Stimulated activated CD4-positive, alpha-beta T cell treated with anti-CD3 and anti-CD28 coated beads, Interleukin-1b, Interleukin-23, amount 100 ng/mL, for 24 hours (primary cell): ENCODE measurements at places on chromosomes 2 and 18.

DNA sequence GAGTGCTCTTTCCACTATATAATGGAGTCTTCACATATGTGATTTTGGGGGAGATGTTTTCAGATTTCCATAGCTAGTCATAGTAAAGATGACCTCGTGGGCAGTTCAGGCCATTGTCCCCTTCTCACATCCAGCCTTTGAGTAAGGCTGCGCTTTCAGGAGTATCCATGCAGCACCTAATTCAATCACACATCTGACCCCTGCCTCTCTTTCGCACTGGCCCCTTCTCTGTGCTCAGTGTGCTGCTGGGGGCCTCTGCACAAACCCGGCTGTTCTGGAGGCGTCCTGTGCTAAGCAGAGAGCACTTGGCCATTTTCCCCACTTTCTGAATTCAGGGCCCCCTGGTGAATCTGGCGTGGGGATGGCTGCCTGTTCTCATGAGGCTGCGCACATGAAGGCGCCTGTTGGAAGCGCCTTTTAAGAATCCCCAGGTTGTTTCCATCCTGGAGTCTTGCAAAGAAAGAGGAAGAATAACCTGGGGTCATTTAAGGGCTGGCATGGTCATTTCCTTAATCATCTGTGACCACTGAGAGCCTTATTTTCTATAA lies 96.0 kb upstream of the ALPP start:
- no peak for DNase-seq

GRCh38 chr2:226124548-226125011 lies 675.0 kb downstream of the IRS1 start:
- no peak for DNase-seq

GRCh38 chr2:44942304-44943030 lies 965 bp downstream of the SIX3 start:
- DNase-seq, result no peak

DNA sequence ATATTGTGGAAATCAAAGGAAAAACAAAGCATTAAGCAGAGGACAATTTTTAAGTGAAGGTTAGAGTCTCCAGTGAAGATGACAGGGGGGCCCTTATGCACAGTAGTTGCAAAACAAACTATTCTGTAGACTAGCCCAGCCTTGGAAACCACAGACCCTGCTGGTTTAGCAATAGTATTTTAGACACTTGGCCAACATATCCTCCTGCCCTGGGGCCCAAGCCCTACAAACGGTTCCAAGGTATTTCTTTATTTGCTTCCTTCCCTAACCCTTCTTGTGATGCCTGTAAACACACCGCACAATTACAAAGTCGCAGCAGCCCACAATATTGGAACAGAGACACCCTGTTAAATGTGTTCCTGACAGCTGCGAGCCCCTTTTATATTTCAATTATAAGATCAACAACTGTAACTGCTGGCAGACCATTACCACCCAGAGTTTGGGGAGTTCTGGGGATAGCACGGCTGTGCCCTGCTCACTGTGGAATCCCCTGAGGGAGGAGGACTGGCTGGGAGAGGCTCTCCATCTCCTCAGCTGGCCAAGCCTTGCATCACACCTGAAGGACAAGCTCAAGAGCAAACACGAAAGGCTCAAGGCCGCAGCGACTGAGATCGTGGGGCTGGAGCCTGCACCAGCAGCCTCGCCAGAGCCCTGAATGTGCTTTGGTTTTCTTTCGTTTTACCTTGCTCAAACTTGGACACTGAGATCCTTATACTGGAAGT lies 282.2 kb upstream of the ATP5MC3 start:
- no peak for DNase-seq

DNA sequence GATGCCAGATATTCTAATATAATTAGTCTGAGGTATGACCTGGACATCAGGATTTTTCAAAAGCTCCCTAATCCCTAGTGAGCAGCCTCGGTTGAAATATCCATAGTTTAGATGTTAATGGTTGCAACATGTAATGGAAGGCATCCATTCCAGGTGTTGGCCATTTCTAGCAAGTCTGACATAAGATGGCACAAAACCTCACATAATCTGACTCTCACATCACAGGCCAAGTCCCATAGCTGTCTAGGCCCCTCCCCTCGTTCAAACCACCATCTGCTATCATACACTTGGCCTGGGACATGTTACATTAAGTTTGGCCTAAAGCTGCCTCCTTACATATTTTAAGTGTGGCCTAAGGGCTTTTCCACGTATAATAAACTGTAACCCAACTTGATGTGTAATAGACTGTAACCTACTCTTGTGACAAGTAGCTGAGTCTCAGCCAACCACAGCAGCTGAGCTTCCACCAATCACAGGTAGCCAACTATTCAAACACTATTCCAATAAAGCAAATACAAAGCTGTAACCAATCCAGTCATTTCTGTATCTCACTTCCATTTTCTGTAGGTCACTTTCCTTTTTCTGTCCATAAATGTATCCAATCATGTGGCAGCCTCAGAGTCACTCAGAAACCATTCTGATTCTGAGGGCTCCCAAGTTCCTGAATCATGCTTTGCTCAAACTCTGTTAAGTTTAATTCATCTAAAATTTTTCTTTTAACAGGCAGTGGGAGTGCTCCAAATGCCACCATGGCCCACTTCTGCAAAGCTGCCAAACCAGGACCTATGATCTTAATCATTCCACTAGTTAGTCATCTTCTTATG lies 59.4 kb downstream of the ADD2 start:
- no peak for DNase-seq

GRCh38 chr2:241473399-241473798 lies 35.0 kb downstream of the STK25 start:
- no peak for DNase-seq

- DNase-seq, result no peak
Measured at GRCh38 chr18:12376034-12376753, 833 bp downstream of the AFG3L2 start.

- DNase-seq, result no peak
Measured at GRCh38 chr2:208477741-208478140, 71.1 kb downstream of the PTH2R start.

DNA sequence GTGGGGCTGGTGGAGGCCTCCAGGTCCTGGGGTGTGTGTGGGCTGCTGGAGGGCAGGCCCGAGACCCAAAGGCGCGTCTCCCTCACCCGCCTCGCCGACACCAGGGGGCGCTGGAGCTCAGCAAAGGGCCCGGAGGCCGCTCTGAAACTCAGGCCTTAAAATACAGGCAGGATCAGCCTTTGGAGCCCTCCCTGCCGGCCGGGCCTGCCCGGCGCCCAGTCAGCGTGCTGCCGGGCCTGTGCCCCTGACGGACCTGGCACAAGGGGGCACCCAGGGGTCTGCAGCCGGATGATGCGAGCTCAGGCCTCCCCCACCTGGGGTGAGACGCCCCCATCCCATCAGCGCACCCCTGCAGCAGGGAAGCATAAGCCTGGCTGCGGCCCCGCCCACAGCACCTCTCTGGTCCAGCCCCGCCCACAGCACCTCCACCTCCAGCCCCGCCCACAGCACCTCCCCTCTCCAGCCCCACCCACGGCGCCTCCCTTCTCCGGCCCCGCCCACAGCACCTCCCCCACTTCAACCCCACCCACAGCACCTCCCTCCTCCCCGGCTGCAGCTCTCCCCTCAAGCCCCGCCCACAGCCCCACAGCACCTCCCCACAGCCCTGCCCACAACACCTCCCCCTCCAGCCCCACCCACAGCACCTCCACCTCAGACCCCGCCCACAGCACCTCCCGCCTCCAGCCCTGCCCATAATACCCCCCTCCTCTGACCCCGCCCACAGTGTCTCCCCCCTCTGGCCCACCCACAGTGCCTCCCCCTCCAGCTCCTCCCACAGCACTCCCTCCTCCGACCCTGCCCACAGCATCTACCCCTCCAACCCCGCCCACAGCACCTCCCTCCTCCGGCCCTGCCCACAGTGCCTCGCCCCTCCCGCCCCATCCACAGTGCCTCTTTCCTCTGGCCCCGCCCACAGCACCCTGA lies 92.8 kb upstream of the OTOS start:
- peak; percentile 41 for DNase-seq

DNA sequence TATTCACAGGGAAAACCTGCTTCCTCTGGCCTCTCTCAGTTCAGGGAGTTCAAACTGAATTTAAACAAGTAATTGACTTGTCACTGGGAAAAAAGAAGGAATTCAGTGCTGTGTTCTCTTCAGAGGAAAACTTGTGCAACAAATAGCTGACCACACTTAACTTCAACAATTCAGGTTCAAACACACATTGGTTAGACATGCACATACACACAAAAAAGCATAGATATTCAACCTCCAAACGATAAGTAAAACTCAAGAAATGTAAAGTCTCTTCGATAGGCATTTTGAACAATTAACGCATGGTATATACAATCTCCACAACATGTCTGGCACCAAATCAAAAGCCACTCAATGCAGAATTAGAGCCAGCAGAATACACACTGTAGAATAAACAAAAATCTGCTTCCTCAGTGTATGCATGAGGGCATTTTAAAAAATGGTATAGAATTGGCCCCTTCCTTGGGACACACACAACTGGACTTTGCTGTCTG lies 269.0 kb downstream of the TCF4 start:
- no peak for DNase-seq

DNA sequence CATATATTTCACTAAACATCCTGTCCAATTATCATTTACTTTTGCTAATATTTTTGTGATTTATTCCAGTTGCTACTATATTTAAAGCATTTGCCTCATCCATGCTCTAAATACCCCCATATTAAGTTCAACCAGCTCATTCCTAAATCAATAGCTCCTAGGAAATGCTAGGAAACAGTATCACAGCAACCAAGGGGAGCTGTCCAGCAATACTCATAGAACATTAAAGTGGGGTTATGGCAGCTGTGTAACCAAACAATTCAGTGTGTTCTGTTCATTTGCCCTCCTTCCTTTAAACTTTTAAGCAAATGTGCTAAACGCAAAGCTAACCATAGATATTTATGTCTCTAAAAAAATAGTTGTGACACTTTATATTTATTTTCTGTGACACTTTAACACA lies 41.1 kb downstream of the ACVR1C start:
- no peak for DNase-seq

- no peak for DNase-seq
Measured at GRCh38 chr2:133598769-133599168, 30.5 kb upstream of the NCKAP5 start.
